CD4-positive, alpha-beta T cell treated with Interleukin-6 for 4 hours (primary cell): ENCODE measurements at places on chromosomes 6 and 20.

GRCh38 chr6:48378884-48379407, 267.9 kb upstream of the PTCHD4 start:
- DNase-seq: no peak

- DNase-seq: no peak
These were observed 14.8 kb upstream of the MAS1L start for GRCh38 chr6:29502597-29502996.

- no peak for DNase-seq
These were observed 172.7 kb upstream of the NOX3 start for GRCh38 chr6:155628306-155628705.

- no peak for DNase-seq
These were observed 9.0 kb upstream of the ZC3H12D start for GRCh38 chr6:149493761-149494320.

DNA sequence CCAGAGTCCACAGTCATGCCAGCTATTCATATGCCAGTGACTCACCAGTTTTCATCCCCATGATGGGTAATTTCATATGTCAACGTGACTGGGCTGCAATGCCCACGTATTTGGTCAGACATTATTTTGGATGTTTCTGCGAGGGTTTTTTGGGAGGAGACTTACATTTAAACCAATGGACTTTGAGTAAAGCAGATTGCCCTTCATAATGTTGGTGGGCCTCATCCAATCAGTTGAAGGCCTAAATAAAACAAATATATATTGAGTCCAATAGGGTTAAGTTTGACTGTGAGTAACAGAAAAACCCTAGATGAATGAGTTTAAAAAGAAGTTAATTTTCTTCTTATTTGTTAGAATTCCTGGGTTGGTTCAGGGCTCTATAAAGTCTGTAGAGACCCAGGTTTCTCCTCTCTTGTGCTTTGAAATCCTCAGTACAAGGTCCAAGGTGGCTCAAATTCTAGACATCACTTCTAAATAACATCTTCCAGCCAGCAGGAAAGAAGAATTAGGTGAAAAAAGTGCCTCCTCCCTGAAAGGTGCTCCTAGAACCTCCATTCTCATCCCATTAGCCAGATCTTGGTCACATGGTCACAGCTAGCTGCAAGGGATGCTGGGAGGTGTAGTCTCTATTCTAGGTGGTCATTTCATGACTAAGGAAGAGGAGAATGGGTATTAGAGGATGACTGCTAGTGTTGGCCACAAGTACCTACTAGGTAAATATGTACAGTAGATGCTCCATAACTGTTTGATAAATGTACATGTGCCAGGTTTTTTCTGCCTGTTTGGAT, 16.7 kb upstream of the NEDD9 start:
- DNase-seq: no peak

DNA sequence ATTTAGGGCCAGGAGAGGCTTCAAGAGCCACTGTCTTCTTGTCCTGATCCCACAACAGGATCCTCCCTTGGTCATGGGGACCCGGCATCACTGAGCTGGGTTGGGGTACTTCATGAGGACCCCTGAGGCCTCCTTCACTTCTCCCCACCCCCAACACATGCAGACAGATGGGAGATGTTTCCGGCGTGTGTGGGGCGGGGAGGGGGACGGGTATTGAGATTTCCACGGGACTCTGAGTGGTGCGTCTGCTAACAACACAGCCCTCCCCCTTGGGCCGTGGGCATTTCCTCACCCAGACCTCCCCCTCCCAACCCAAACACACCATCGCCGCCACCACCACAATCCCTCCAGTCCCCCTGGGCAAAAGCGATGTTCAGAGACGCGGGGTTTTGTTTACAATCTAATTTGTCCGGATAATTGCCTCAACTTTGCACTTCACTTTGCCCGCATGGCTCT, 906 bp upstream of the FOXP4 start:
- DNase-seq: no peak

DNA sequence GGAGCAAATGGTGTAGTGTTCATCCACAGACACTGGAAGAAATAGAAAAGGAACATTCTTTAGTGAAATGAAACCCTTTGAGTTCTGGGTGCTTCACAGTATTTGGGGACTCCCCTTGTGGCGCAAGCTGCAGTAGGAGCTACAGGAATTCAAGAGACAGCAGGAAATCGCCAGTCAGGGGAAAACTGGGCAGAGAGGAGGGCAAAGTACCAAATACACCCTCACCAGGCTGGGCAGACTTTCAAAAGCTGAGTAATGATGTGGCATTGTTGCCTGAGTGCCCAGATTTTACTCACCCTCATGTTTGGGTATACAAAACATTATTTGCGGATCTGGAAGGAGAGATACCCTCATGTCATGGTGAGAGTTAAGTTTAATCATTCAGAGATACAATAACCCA, 97.9 kb downstream of the SOD2 start:
- DNase-seq: no peak

DNA sequence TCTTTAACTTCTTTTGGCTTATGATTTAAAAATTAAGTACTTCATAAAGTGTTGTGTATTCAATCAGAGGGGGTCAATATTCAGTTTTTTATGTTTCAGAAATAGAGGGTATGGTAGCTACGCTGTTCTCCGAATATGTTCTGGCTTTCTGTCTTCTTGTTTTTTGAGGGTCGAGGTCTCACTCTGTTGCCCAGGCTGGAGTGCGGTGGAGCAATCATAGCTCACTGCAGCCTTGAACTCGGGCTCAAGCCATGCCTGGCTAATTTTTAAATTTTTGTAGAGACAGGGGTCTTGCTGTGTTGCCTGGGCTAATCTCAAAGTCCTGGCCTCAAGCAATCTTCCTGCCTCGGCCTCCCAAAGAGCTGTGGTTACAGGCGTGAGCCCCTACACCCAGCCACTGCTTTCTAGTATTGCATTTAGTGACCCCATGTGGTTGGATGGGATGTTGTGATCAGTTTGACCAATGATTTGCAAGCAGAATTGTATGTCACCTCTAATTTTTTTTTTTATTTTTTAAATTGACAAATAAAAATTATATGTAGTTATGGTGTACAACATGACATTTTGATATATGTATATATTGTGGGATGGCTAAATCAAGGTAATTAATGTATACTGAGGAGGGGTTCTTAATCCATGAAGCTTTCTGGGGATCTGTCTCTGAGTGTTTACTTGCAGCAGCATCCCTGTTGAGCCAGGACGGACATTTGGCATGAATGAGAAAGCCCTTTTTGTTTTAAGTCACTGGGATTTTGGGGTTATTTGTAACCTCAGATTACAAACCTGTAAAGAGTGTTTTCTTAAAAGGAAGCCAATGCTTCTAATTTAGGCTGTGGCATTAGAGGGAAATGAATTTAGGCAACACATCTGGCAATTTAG, 38.5 kb upstream of the DEK start:
- DNase-seq: peak; percentile 17

DNA sequence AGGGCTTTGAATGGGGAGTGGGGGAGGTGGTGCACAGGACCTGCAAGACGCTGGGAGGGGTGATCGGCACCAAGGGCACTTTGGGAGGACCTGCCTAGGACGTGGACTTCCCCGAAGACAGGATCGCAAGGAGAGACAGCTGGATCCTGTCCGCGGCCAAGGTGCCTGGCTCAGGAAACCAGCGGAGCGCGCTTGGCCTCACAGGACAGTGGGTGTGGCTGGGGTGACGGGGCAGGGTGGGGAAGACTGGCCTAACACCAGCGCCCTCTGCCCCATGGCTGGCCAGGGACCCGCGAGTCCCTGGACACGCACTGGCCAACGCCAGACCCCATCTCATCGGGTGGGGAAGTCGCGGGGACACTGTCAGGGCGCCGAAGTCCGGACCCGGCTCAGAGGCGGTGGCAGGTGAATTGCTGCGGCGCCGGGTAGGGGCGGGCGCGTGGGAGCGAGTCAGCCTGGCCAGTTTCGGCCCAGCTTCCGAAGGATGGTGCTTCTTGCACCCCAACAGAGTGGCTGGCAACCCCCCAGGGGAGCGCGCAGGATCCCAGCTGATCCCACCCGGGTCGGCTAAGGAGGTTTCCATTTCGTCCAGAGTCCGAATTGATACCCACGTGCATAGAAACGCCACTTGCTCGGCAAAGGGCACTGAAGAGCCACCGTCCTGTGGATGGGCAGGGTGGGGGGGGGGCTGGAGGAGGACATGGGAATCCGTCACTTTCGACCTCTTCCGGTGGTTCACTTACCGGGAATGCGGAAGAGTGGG, 785 bp upstream of the THBD start:
- no peak for DNase-seq

GRCh38 chr6:33143113-33143770, 49.0 kb downstream of the COL11A2 start:
- DNase-seq: no peak

- DNase-seq: no peak
These were observed 34.3 kb downstream of the CTNNBL1 start for GRCh38 chr20:37727957-37728634.

GRCh38 chr6:19812512-19813119, 24.6 kb upstream of the ID4 start:
- DNase-seq: no peak

- DNase-seq: no peak
These were observed 15.9 kb downstream of the OR2A4 start for GRCh38 chr6:131685266-131685780.

- no peak for DNase-seq
These were observed 527.8 kb upstream of the FLRT3 start for GRCh38 chr20:14865169-14865568.

DNA sequence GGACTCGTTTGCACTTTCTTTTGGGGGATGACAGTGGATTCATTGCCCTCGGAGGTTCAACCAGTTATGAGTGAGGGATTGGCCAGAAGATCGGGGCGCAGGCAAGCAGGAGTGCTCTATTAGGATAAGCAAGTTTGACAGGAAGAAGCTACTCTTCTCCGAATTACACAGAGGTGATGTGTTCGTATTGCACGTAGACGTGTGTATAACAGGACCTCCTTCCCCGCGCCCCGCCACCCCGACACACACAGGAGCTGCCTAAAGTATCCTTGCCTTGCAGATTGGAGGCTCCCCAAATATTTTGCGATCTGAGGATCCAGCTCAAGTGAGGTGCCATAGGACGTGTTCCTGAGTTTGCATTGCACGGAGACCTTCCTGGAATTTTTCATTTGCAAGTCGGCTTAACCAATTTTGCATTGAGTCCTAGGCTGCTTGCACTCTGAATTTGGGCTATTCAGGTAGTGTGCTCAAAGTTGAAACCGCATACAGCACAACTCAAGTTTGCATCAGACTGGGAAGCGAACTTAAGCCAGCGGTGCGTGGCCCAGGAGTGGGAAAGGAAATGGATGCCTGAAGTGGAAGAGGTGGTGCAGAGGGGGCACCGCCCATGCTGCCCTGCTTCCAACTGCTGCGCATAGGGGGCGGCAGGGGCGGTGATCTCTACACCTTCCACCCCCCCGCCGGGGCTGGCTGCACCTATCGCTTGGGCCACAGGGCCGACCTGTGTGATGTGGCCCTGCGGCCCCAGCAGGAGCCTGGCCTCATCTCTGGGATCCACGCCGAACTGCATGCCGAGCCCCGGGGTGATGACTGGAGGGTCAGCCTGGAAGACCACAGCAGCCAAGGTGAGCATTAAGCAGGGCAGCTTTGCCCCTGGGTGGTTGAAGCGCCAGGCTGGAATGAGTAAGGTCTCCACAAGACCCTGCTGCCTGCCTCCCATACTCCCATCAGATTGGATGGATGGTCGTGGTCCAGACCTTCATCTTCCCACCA, 770 bp downstream of the TCF19 start:
- DNase-seq: peak; percentile 25

DNA sequence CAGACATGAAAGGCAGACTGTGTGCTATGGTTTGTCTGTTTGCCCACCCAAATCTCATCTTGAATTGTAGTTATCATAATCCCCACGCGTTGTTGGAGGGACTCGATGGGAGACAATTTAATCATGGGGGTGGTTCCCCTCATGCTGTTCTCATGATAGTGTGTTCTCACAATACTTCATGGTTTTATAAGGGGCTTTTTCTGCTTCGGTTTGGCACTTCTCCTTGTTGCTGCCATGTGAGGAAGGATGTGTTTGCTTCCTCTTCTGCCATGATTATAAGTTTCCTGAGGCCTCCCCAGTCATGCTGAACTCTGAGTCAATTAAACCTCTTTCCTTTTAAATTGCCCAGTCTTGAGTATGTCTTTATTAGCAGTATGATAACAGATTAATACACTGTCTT, 47.2 kb upstream of the MICB start:
- DNase-seq: no peak

GRCh38 chr20:33062105-33062824, 8.6 kb downstream of the BPIFB3 start:
- no peak for DNase-seq

- DNase-seq: no peak
These were observed 17.1 kb upstream of the MOXD1 start for GRCh38 chr6:132418235-132418965.

- DNase-seq: no peak
These were observed 2.9 kb downstream of the ADGRF5 start for GRCh38 chr6:46918806-46919205.

- DNase-seq: no peak
These were observed 12.0 kb upstream of the BICRAL start for GRCh38 chr6:42769836-42770235.

DNA sequence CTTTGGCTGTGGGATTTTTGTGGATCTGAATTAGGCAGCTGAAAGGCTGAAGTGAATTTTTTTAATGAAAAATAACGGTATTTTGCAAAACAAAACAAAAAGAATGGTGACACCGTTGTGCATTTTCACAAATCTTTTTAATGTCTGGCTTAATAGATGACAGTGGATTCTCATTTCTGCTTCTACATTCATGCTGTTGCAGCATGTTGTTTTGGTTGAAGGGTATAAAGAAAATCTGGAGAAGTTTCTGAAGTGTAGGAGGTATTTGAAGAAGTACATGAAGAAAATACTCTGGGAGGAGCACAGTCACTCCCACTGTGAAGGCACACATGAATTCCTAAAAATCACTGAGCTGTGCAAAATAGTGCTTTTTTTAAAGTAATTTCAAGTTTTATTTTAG, 3.1 kb upstream of the MAP3K5 start:
- DNase-seq: no peak

DNA sequence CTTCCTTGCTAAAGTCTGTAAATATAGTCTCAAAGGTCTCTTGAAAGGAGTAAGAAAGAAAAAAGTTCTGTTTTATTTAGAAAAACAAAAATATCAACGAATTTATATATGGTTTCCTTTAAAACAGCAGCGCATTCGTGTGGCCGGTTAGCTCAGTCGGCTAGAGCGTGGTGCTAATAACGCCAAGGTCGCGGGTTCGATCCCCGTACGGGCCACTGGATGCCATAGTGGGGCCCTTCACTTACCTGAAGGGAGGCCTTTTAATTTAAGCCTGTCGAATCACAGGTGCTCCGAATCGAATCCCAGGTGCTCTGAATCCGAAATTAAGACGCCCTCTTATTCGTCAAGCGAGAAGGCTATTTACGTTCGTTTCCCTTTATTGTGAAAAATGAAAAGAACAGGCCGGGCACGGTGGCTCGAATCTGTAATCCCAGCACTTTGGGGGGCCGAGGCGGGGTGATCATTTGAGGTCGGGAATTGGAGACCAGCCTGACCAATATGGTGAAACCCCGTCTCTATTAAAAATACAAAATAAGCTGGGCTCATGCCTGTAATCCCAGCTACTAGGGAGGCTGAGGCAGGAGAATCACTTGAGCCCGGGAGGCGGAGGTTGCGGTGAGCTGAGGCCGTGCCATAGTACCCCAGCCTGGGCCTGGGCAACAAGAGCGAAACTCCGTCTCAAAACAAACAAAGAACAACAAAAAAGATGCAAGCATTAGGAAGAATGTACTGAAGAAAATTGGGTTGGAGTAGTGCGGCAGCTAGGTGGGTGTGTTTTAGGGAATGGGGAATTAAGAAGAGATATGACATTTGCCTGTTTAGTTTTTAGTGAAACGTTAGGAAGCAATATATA, 195.8 kb upstream of the ZNF184 start:
- DNase-seq: peak; percentile 30

GRCh38 chr6:170124836-170125235, 166.0 kb downstream of the DLL1 start:
- no peak for DNase-seq

GRCh38 chr6:2959909-2960719, 11.3 kb downstream of the SERPINB6 start:
- DNase-seq: no peak
